ENCODE measurements at places on chromosomes 4 and X.

GRCh38 chr4:118994030-118994429 lies 105.4 kb downstream of the SYNPO2 start:
- no peak for DNase-seq

DNA sequence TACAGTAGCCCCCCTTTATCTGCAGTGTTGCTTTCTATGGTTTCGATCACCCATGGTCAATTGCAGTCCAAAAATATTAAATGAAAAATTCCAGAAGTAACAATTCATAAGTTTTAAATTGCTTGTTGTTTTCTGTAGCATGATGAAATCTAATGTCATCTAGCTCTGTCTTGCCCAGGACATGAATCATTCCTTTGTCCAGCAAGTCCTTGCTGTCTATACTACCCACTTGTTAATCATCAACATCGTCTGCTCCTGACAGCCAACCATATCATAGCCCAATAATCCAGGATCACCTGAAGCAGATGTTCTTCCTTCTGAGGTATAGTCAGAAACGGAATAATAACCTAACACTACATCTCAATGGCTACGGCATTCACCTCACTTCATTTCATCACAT lies 79.8 kb downstream of the ADAMTS3 start:
- DNase-seq, result no peak

- no peak for DNase-seq
Measured at GRCh38 chr4:69888336-69888735, 28.4 kb upstream of the SULT1E1 start.

GRCh38 chr4:134147941-134148340 lies 53.6 kb downstream of the PABPC4L start:
- no peak for DNase-seq

DNA sequence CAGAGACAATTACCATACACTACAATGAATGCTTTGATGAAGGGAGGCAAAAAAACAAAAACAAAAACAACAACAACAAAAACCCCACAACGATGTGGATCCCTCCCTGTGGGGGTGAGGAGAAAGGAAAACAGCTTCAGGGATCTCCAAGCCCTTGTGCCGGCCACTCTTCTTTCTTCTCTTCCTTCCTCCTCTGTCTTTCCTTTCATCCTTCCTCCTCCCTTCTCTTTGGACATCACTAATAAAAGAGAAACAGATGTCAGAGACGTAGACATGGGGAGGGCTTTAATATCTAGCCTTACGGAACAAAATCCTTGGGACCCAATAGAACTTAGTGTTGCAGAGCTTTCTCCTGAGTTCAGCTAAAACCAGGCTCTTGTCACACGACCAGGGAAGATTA lies 18.8 kb upstream of the STX18 start:
- no peak for DNase-seq

DNA sequence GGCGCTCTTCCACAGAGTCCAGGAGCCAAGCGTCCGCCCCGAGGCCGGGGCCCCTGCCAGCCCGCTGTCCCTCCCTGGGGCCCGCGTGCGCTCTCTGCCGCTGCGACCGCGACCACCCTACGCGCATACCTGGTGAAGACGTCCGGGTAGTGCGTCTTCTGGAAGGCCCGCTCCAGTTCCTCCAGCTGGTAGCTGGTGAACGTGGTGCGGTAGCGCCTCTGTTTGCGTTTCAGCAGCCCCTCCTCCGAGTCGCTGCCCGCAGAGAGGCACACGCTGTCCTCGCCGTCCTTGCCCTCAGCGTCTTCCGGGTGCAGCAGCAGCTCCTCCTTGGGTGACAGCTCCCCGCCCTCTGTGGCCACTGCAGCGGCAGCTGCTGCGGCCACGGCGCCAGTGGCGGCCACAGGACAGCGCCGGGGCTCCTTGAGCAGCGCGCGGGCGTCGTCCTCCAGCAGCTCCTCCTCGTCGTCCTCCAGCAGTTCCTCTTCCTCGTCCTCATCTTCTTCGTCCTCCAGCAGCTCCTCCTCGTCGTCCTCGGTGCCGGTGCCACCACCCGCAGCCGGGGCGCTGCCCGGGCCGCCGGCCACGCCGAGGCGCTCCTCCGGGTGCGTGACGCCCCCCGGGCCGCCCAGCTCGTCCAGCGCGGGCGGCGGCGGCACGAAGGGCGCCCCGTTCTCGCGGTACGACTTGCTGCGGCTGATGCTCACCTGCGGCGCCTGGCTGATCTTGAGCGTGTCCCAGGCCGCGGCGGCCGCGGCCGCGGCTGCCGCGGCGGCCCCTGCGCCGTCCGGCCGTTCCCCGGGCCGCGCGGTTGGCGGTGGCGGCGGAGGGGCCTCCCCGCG lies 2.8 kb downstream of the ARX start:
- DNase-seq, result no peak

GRCh38 chr4:107419052-107419451 lies 301.0 kb downstream of the PAPSS1 start:
- no peak for DNase-seq

- DNase-seq, result no peak
Measured at GRCh38 chr4:140703463-140703862, 52.7 kb downstream of the TBC1D9 start.

GRCh38 chrX:132030264-132030663 lies 7.2 kb downstream of the STK26 start:
- DNase-seq, result no peak

GRCh38 chrX:130413415-130413814 lies 11.6 kb downstream of the RBMX2 start:
- no peak for DNase-seq
